ENCODE measurements at places on chromosomes 5 and 9. TPM values are rescaled to one million over a fixed set of nuclear protein-coding genes. Genes with fewer than 3 reads are reported as not detected.

Gene FOXD4
- total RNA-seq, result 0.17 TPM

Gene AK8
- 1.6 TPM for total RNA-seq

Gene ZFP37
- 3.0 TPM for total RNA-seq

Gene TPRN
- 11.6 TPM for total RNA-seq

Gene FBP1
- not detected for total RNA-seq

Gene RFK
- total RNA-seq, result 22.3 TPM

Gene RIGI
- 9.4 TPM for total RNA-seq

Gene ERAP2
- 6.8 TPM for total RNA-seq
